ENCODE measurements at places on chromosomes 4 and X. TPM values are rescaled to one million over a fixed set of nuclear protein-coding genes. Genes with fewer than 3 reads are reported as not detected.
A peak's percentile ranks its signal among the peaks of the same experiment; 100 is the strongest.

- DNase-seq: no peak
Measured at GRCh38 chrX:6694977-6695376, 160.1 kb upstream of the VCX3A start.

GRCh38 chr4:38424151-38424871 is 239.7 kb upstream of the KLF3 start:
- no peak for DNase-seq

PTTG2 gene
- 2.6 TPM for total RNA-seq

GRCh38 chr4:81356621-81357020 is 115.1 kb downstream of the RASGEF1B start:
- no peak for DNase-seq

APLN gene
- 8.5 TPM for total RNA-seq

DNASE1L1 gene
- total RNA-seq: 20.0 TPM

GRCh38 chr4:1540601-1541375 is 134.5 kb upstream of the NKX1-1 start:
- no peak for DNase-seq

PNMA5 gene
- total RNA-seq: not detected

ARHGAP6 gene
- total RNA-seq: 20.2 TPM

- DNase-seq: no peak
Measured at GRCh38 chr4:189232274-189232673, 708.4 kb upstream of the FRG1 start.

CXorf65 gene
- not detected for total RNA-seq

DNA sequence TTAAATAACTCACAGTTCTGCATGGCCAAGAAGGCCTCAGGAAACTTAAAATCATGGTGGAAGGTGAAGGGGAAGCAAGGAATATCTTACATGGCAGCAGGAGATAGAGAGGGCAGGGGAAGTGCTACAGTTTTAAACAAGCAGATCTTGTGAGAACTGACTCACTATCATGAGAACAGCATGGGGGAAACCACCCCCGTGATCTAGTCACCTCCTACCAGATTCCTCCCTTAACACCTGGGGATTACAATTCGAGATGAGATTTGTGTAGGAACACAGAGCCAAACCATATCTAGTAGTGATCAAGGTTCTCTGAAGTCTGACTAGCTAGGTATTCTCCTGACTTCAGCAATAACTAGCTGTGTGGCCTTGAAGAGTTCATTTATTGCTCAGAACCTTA is 56.0 kb downstream of the BANK1 start:
- no peak for DNase-seq

GRCh38 chrX:1435241-1435895 is 17.3 kb downstream of the ASMTL start:
- DNase-seq: peak; percentile 55

- DNase-seq: no peak
Measured at GRCh38 chr4:1644891-1645657, 39.0 kb downstream of the FAM53A start.

DNA sequence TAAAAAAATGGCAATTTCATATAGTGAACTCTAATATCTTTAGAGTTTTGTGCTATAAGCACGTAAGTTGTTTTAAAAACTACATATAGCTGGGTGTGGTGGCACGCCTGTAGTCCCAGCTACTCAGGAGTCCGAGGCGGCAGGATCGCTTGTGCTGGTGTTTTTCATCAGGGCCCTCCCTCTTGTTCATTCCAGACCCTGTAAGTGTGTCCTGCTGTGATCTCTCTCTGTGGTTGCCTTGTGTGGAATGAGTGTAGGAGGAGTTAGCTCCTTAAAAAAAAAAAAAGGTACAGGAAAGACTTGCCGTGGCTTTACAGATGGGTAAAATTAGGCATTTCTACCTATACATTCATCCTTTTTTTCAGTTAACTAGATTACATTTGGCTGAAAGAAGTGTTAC is 35.4 kb downstream of the RBBP7 start:
- DNase-seq: no peak

KCNE5 gene
- total RNA-seq: not detected

MAPK10 gene
- total RNA-seq: 30.5 TPM

GRCh38 chr4:72430050-72430449 is 139.0 kb downstream of the ADAMTS3 start:
- DNase-seq: no peak

DNA sequence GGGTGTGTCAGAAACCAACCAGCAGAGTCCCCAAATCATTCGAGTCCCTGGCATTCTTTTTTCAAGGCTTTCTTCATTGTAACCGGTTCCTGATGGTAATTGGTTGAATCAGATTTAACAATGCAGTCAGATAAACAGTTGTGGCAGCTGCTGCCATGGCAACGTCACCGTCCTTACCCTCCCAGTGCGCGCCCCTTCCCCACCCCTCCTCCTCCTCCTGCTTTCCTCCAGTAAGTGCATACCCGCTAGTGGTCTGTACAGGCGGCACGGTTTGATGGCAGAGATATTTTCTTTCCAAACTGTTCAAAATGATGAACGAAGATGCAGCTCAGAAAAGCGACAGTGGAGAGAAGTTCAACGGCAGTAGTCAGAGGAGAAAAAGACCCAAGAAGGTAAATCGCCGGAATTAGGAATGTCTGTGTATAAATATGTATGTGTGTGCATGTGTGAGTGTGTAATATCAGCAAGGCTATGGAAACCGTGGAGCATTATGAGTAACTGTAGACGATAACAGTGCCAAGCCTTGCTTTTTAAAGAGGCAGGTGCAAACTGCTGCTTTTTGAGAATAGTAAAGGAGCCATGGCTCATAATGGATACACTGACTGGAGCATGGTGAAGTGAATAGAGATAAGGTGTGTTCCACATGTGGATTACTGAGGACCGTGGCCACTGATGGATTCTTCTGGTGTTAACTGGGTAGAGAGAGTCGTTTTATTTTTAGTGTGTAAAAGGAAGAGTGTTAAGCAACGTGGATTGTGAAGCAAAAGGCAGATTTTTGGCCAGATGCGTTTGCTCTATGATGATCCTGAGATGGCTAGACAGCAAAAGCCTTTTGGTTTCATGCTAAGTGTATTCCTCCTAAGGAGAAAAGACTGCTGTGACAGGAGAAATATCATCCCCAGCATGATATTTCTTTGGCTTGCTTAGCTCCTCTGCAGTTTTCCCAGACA is at the start of gene ANK2:
Gene ANK2, plus strand, starts transcription at position 233 of the 950 bp plus-strand sequence. Its CDS starts 76 bp downstream, at position 309.
- no peak for DNase-seq

DNA sequence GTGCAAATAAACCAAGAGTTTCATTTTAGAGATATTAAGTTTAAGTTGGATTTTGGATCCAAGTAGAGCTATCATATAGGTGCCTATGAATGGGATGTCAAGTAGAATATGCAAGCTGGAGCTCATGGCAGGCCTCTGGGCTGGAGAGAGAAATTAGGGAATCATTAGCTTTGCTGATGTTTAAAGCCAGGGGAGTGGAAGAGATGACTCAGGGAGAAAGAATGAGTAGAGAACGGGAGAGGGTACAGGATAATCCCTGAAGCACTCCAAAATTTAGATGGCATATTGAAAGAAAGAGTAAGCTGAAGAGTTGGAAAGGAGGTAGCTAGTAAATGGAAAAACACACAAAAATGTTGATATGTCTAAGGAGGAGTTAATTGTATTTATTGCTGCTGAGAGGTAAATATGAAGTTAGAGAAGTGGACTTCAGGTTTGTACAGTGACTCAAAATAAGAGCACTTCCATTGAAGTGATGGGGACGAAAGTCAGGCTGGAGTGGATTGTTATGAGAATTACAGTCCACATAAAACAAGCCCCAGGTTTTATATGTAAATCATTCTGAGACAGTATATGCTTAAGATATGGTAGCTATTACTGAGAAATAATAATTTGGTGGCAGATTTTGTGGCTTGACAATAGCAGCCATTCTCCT is 72.5 kb upstream of the GRXCR1 start:
- DNase-seq: no peak

DNA sequence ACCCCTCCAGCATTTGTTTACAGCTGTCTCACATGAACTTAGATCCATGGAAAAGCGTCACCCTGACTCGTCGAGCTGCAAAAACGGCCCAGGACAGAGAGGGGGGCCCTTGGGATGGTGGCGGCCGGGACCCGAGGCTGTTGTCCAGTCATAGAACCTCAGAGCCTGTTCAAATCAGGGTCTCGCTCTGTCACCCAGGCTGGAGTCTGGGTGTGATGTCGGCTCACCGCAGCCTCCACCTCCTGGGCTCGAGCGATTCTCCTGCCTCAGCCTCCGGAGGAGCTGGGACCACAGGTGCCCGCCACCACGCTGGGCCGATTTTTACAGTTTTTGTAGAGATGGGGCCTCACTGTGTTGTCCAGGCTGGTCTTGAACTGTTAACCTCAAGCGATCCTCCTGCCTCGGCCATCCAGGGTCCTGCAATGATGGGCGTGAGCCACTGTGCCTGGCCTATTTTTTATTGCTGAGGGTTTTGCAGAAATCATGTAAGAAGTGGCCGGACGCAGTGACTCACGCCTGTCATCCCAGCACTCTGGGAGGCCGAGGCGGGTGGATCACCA is 42.6 kb upstream of the PPP2R3B start:
- peak; percentile 44 for DNase-seq

TLR6 gene
- 6.0 TPM for total RNA-seq

- no peak for DNase-seq
Measured at GRCh38 chr4:145230726-145231125, 50.3 kb upstream of the OTUD4 start.

DNA sequence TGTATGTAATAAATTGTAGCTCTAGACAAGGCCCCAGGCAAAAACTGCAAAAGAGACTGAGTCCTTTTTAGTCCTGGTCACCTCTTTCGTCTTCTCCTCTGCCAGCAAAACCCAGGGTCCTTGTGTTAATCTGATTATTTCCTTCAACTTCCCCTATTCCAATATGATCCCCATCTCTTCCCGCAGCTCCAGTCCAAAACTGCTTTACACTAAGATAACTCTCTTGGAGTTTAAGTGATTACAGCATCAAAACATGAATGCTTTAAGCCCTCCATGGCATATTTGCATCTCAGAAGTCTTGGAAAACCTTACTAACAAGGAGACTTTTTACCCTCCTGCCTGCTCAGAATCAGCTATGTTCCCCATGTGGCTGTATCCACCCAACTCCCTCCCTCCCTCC is 59.3 kb downstream of the MAGEA1 start:
- no peak for DNase-seq

WAS gene
- 12.2 TPM for total RNA-seq

DNA sequence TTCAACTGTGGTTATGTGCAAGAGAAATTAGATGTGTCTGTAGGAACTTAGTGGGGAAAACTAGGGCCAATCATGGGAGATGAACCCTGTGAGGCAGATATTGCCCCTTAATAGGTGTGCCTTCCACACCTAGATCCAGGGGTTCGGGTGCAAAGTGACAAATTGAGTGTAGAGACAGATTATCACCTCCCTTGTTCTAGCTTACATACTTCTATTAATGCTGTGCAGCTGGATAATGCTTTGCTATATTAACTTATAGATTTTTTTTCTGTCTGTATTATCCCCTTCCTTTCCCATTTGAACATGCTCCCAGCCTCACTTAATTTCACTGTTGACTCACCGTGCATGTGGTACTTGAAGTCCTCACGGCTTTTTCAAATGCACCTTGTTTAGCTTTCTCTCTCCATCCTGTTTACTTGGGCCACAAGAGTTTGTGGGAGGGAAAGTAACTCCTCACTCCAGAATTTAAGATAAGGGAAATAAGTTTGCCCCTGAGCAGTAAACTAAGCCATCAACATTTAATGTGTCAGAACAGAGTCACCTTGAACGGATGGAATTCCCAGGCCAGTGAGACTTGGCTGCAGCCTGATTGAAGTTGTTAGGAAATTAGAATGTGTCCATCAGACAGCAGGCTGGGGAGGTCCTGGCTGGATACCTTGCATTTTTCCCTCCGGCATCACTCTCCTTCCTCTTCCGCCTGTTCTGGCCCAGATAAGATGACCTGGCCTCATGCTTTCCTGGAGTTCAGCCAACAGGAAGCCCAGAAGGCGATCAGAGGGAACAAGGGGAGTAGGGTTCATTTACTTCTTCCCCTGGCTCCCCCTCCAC is 478.4 kb downstream of the BCOR start:
- no peak for DNase-seq

ZDHHC15 gene
- 2.0 TPM for total RNA-seq

DNA sequence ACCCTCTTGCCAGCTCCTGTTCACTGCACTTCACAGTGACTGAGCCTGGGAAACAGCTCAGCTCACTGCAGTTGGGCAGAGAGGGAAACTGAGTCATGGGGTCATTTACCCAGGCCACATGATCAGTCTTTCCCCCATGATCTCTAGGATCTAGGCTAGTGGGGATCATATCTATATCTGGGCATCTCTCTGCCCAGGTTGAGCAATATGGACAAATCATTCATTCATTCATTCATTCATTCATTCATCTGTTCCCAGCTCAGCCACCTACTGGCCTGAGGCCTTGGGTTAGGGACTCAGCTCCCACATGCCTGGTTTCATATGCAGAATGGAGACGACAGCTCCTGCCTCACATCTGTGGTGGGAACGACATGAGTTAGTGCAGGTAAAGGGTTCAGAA is 45.3 kb upstream of the HMX1 start:
- no peak for DNase-seq

DNA sequence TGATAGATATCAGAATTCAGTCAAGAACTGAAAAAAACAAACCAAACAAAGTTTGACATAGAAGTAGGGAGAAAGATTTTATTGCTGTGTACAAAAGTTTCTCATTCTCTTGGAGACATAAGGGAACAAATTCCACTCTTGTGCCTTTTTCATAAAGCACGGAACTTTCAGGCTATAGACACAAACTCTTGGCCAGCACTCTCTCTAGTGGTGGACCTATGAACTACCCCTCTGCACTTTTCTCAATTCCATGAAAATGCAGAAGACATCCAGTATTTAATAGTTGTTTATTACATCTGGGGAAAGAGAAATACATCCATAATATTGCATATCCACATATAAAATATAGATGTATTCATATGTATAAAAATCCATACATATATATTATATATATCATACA is 291.6 kb upstream of the HS3ST1 start:
- DNase-seq: no peak

- DNase-seq: no peak
Measured at GRCh38 chr4:180434131-180434895, 1808.9 kb upstream of the TENM3 start.

- no peak for DNase-seq
Measured at GRCh38 chr4:91325495-91325894, 978.3 kb upstream of the GRID2 start.

IL1RAPL1 gene
- total RNA-seq: 0.10 TPM

- peak; percentile 83 for DNase-seq
Measured at GRCh38 chrX:63657821-63658220, 127.2 kb downstream of the ARHGEF9 start.

GRCh38 chr4:47704693-47705325 is 133.1 kb downstream of the CORIN start:
- no peak for DNase-seq

SSX3 gene
- not detected for total RNA-seq

CENPE gene
- 2.2 TPM for total RNA-seq

DNA sequence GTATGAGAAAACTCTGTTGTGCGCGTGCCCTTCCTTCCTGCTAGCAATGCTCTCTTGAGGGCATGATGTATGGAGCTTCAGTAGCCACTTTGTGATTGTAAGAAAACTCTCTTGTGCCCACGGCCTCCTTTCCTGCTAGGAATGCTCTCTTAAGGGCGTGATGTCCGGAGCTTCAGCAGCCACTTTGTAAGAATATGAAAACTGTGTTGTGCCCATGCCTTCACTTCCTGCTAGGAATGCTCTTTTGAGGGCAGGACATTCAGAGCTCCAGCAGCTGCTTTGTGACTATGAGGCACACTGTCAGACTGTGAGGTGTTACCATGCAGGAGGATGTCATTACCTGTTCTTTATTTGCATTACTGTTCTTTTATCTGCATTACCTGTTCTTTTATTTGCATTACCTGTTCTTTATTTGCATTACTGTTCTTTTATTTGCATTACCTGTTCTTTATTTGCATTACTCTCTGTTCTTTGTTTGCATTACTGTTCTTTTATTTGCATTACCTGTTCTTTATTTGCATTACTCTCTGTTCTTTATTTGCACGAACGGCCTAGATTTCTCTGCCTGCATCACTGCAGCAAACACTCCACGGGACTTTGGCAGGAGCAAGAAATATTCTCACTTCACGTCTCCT is 166.7 kb downstream of the CRLF2 start:
- DNase-seq: peak; percentile 31
